ENCODE measurements at places on chromosomes 6 and 20.

DNA sequence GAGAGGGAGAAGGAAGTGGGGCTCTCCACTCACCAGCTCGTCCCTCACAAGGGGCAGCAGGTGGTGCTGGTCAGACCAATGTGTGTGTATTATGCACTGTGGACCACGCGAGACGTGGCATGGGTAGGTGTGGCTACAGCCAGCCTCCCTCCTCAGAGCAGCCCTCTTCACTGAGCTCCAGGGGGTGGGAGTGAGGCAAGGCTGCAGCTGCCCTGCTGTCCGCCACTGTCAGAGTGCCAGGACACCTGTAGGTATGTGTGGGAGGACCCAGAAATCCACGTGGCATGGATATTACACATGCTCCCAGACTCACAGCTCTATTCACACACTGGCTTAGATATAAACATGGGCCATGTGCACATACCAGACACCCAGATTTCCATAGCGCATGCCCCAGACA lies 90.3 kb downstream of the VEGFA start:
- DNase-seq: no peak

- DNase-seq: no peak
Measured at GRCh38 chr6:120230008-120230407, 880.4 kb upstream of the MAN1A1 start.

- no peak for DNase-seq
Measured at GRCh38 chr6:11752360-11752759, 26.2 kb downstream of the ADTRP start.

- no peak for DNase-seq
Measured at GRCh38 chr20:33604084-33604990, 57.8 kb upstream of the C20orf144 start.

DNA sequence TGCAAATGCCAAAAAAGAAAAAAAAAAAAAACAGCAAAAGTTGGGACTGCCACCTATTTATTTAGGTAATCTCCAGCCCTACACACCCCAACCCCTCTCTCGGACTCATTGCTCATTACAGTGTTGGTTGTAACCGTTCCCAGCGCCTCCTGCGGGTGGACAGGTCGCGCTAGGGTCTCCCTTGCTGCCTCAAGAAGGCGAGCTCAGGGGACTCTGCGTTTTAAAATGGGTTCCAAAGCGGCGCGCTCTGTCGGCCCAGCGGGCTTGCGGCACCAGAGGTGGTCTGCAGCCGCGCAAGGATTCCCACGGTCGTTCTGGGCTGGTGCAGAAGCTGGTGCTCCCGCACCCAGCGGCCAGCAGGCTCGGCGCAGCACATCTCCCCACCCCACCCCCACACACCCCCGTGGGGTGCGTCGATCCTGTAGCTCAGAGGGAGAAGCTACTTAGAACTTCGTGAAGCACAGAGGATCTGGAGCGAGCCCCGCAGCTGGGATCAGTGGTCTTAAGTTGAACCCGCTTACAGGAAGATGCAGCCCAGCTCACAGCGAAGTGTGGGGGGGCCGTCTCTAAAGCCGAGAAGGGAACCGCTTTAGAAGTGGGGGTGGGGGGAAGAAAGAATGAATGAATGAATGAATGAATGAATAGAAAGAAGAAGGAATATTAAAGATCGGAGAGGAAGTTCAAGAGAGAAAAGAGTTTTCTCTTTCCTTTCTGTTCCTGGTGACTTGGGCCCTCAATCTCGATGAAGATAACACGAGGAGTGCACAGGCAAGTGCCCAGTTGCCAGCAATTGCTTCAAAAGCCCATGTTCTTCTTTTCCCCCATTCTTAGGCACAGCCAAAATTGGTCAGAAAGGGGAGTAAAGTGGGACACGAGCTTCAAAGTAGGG lies 780 bp downstream of the TFAP2A start:
- no peak for DNase-seq

GRCh38 chr20:25039697-25040437 lies 18.1 kb downstream of the ACSS1 start:
- no peak for DNase-seq

- no peak for DNase-seq
Measured at GRCh38 chr6:124927806-124928205, 34.4 kb upstream of the RNF217 start.

Measured in NCI-H187 (cell line).